Prostate gland (tissue), 2 donors: ENCODE measurements at places on chromosomes 12 and 14. TPM values are rescaled to one million over a fixed set of nuclear protein-coding genes. Genes with fewer than 3 reads are reported as not detected.

GRCh38 chr14:67994531-67994930, 175.0 kb downstream of the RAD51B start:
- H3K36me3 ChIP-seq: no peaks in the 10 kb centered on the region
- H3K27ac ChIP-seq: no peak overlapping the region
- no peak for DNase-seq
- no peak overlapping the region for H3K4me3 ChIP-seq
- no peaks in the 10 kb centered on the region for H3K4me1 ChIP-seq

CELA1 gene
- not detected for total RNA-seq

SLC25A47 gene
- total RNA-seq: not detected

- peak overlapping the region; percentile 63 for H3K27ac ChIP-seq
- no peaks in the 10 kb centered on the region for H3K36me3 ChIP-seq
- DNase-seq: peak; percentile 12
- H3K4me1 ChIP-seq: peaks cover 2% of the 10 kb centered on the region
- no peaks in the 10 kb centered on the region for H3K27me3 ChIP-seq
- no peak overlapping the region for H3K4me3 ChIP-seq
These were observed 154.1 kb upstream of the ATP2B1 start for GRCh38 chr12:89862511-89863445.

GRCh38 chr14:104322531-104323366, 184.4 kb downstream of the KIF26A start:
- no peak for DNase-seq
- H3K27ac ChIP-seq: no peak overlapping the region
- H3K4me1 ChIP-seq: no peaks in the 10 kb centered on the region

ANO4 gene
- 8.5 TPM for total RNA-seq

GRCh38 chr12:40646456-40646855, 45.8 kb upstream of the CNTN1 start:
- no peak overlapping the region for H3K27ac ChIP-seq
- no peaks in the 10 kb centered on the region for H3K27me3 ChIP-seq
- H3K4me3 ChIP-seq: no peak overlapping the region
- no peak for DNase-seq

GRCh38 chr14:98955036-98955740, 316.8 kb downstream of the BCL11B start:
- H3K36me3 ChIP-seq: no peaks in the 10 kb centered on the region
- H3K27me3 ChIP-seq: no peaks in the 10 kb centered on the region
- no peak overlapping the region for H3K27ac ChIP-seq
- no peak for DNase-seq
- no peaks in the 10 kb centered on the region for H3K4me1 ChIP-seq

BCAT1 gene
- total RNA-seq: 0.59 TPM

DNA sequence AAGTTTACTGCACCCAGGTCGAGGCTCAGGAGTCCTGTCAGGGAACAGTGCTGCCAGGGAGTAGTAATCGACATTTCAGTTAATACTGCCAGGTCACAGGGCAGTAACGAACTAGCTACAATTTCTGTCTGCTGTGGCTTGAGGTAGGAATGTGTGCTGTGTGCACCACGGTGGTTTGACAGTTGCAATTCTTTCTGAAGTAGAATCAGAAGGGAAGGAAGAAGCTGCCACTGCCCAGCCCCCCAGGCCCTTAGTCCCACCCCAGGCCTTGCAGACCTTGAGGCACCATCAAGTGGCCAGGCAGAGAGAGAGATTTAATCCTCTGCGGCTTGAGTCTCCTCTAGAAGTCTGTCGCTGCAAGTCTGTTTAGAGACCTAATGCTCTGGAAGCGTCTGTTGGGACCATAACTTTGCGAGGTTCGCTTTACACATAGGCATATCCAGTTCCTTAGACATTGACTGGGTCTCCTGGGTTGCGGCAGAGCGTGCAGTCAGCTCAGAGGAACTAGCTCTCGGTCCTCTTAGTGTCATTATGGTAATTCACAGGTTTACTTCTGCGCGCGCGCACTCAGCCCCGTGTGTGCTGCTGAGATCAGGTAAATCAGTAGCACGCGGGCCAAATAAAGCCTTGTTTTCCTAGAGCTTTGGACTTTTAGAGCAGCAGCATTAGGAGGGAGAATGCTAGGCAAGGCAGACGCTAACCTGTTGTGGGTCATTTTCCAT, 9.8 kb downstream of the NKX2-1 start:
- peaks cover 83% of the 10 kb centered on the region for H3K27me3 ChIP-seq
- DNase-seq: no peak
- no peak overlapping the region for H3K4me3 ChIP-seq
- no peaks in the 10 kb centered on the region for H3K4me1 ChIP-seq
- no peaks in the 10 kb centered on the region for H3K36me3 ChIP-seq

DNA sequence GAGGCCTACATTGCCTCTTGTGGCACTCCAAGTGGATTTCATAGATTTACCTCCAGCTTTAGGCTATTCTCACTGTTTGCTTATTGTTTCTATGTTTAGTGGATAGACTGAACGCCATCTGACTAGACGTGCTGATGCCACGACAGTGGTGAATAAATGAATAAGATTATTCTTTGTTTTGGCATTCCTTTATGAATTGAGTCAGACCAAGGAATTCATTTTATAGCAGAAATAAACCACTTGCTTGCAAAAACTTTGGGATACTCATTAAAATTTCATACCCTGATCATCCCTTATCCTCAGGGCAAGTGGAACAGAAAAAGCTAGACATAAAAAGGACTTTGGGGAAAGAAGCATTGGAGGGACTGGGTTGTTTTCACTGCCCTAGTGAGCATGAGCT, 71.7 kb upstream of the FERMT2 start:
- no peaks in the 10 kb centered on the region for H3K36me3 ChIP-seq
- no peaks in the 10 kb centered on the region for H3K27me3 ChIP-seq
- no peak for DNase-seq
- no peak overlapping the region for H3K4me3 ChIP-seq
- no peaks in the 10 kb centered on the region for H3K4me1 ChIP-seq

DNA sequence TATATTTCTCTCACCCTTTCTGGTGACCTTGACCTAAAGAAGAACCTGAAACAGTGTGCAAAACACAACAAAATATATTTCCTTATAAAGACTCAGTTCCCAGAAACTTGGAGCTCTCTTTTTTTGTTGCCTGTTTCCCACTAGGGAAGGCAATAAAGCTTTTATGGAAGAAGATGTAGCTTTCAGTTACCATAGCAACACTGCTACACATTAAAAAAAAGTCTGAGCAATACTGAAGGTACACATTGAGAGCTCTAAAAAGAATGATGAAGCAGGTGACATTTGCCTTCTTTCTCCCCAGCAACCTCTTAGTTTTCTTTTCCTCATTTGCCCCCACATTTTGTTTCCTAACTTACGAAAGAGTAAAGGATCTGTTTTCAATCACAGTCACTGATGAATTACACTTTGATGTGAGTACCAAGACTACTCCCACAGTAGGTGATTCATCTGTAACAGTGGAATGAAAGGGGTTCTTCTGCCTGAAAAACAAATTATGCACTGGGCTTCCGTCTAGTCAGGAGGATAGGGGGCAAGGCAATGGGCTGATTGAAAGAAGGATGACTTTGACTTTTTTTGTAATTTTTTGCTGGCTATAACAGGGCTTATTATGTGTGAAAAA, 1.1 kb upstream of the CATSPERB start:
- no peak overlapping the region for H3K4me3 ChIP-seq
- no peak for DNase-seq
- no peak overlapping the region for H3K27ac ChIP-seq
- H3K27me3 ChIP-seq: no peaks in the 10 kb centered on the region

NGB gene
- not detected for total RNA-seq

DNA sequence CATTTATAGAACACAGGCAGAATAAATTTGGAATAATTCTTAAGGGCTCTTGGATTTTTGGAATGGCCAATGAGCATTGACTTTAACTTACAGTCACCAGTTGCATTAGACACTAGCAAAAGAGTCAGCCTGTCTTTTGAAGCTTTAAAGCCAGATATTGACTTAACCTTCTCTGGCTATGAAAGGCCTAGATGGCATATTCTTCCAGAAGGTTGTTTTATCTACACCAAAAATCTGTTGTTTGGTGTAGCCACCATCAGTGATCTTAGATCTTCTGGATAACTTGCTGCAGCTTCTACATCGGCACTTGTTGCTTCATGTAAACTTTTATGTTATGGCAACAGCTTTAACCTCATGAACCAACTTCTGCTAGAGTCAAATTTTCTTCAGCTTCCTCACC, 10.4 kb downstream of the PCNX1 start:
- no peaks in the 10 kb centered on the region for H3K36me3 ChIP-seq
- H3K27ac ChIP-seq: no peak overlapping the region
- no peak for DNase-seq
- H3K4me3 ChIP-seq: no peak overlapping the region

GRCh38 chr12:111444314-111444924, 38.7 kb downstream of the SH2B3 start:
- no peaks in the 10 kb centered on the region for H3K27me3 ChIP-seq
- no peaks in the 10 kb centered on the region for H3K36me3 ChIP-seq
- DNase-seq: no peak
- peaks cover 5% of the 10 kb centered on the region for H3K4me1 ChIP-seq
- H3K4me3 ChIP-seq: no peak overlapping the region
- no peak overlapping the region for H3K27ac ChIP-seq

TOMM20L gene
- total RNA-seq: not detected

GRCh38 chr12:47214001-47214619, 134.4 kb upstream of the AMIGO2 start:
- DNase-seq: no peak
- H3K4me1 ChIP-seq: no peaks in the 10 kb centered on the region
- no peaks in the 10 kb centered on the region for H3K27me3 ChIP-seq

TMEM229B gene
- total RNA-seq: 85.4 TPM

DNA sequence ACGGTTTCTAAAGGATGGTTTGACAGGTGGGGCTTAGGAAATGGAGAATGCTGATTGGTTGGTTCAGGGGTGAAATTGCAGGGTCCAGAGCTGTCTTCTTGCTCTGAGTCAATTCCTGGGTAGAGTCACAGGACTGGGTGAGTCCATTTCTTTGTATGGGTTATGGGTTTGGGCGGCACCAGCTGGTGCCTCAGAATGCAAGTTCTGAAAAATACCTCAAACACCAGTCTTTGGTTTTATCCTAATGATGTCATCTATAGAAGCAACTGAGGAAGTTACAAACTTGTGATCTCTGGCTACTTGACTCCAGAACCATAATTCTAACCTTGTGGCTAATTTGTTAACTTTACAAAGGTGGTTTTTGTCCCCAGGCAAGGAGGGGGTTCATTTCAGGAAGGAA, 47.6 kb upstream of the EIF5 start:
- no peak overlapping the region for H3K4me3 ChIP-seq
- no peak for DNase-seq
- no peaks in the 10 kb centered on the region for H3K36me3 ChIP-seq
- no peaks in the 10 kb centered on the region for H3K27me3 ChIP-seq
- H3K4me1 ChIP-seq: no peaks in the 10 kb centered on the region

- peak; percentile 62 for DNase-seq
- H3K27ac ChIP-seq: peak overlapping the region; percentile 97
- H3K27me3 ChIP-seq: no peaks in the 10 kb centered on the region
- peak overlapping the region; percentile 62 for H3K4me3 ChIP-seq
- H3K36me3 ChIP-seq: no peaks in the 10 kb centered on the region
- H3K4me1 ChIP-seq: peaks cover 5% of the 10 kb centered on the region
These were observed 685 bp upstream of the MYL6B start for GRCh38 chr12:56151672-56152131.

CIT gene
- total RNA-seq: 2.6 TPM

DNA sequence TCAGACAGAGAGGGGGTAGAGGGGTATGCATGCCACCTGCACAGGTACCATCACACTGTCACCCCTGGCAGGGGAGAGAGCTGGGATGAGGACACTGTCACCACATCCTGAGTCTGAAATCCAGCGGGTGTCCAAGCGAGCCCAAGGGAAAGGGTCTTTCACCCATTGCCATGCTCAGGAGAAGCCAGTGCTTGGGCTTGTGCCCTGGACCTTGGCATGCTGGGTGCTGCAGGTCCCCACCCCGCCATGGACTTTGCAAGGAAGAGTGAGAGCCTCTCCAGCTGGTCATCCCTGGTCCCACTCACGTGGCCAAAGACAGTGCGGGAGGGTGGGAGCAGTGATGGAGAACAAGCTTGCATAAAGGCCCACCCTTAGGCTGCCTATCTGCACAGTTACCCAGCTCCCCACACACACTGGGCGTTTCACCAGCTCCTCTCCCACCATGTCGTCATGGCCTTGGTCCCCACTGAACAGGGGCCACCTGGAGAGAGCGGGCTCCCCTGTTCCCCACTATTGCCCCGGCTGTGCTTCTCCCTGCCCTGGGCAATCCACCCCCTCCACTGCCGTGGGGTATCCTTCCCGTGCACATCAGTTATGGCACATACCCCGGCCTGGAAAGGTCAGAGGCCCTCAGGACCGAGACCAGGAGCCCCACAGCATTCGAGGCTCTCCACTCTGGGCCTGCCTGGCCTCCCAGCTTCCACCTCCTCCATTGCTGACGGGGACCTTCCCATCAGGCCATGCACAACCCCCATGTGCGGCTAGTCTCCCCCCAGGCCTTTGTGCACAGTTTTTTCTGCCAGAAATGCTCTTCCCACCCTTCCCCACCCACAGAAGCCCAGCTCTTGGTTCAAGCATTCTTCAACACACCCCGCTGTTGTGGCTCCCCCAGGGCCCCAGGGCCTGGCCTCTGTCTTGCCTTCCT, 58.6 kb upstream of the BCL11B start:
- DNase-seq: no peak
- H3K4me3 ChIP-seq: no peak overlapping the region
- no peak overlapping the region for H3K27ac ChIP-seq
- no peaks in the 10 kb centered on the region for H3K4me1 ChIP-seq
- no peaks in the 10 kb centered on the region for H3K36me3 ChIP-seq

BEGAIN gene
- 5.1 TPM for total RNA-seq

- no peaks in the 10 kb centered on the region for H3K27me3 ChIP-seq
- H3K36me3 ChIP-seq: no peaks in the 10 kb centered on the region
- no peak overlapping the region for H3K27ac ChIP-seq
- no peak overlapping the region for H3K4me3 ChIP-seq
- no peaks in the 10 kb centered on the region for H3K4me1 ChIP-seq
These were observed 7.9 kb upstream of the BBS10 start for GRCh38 chr12:76356071-76356470.

CLECL1 gene
- total RNA-seq: not detected

CATSPERB gene
- total RNA-seq: 2.3 TPM

GRCh38 chr12:44728566-44728965, 147.5 kb downstream of the NELL2 start:
- DNase-seq: no peak
- no peak overlapping the region for H3K4me3 ChIP-seq
- no peak overlapping the region for H3K27ac ChIP-seq
- no peaks in the 10 kb centered on the region for H3K4me1 ChIP-seq

GRCh38 chr12:111635524-111635923, 36.4 kb upstream of the ATXN2 start:
- no peak overlapping the region for H3K4me3 ChIP-seq
- no peaks in the 10 kb centered on the region for H3K36me3 ChIP-seq
- peak overlapping the region; percentile 61 for H3K27ac ChIP-seq
- no peak for DNase-seq

ABCD2 gene
- total RNA-seq: 0.40 TPM

GRCh38 chr14:54483846-54484245, 4.9 kb downstream of the GMFB start:
- no peak overlapping the region for H3K27ac ChIP-seq
- H3K36me3 ChIP-seq: no peaks in the 10 kb centered on the region
- H3K4me3 ChIP-seq: no peak overlapping the region
- no peak for DNase-seq
- no peaks in the 10 kb centered on the region for H3K27me3 ChIP-seq
